ENCODE measurements at places on chromosomes 7 and 10. TPM values are rescaled to one million over a fixed set of nuclear protein-coding genes. Genes with fewer than 3 reads are reported as not detected.

DNA sequence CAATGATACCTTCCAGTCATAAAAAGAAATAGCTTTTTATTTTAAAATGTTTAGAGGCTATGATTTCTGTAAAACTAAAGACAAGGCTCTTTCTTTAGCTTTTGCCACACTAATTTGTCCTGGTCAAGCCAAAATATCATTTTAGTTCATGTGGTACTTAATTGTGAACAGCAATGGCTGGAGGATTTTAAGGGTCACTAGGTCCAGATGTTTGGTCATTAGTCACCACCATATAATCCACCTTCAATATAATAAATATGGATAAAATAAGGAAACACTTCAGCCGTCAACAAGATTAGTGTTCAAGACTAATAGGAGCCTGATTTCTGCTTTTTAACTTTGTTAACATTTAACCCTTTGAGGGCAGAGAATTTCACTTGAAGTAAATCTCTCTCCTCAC lies 50.0 kb upstream of the HGF start:
- no peak for DNase-seq

DNA sequence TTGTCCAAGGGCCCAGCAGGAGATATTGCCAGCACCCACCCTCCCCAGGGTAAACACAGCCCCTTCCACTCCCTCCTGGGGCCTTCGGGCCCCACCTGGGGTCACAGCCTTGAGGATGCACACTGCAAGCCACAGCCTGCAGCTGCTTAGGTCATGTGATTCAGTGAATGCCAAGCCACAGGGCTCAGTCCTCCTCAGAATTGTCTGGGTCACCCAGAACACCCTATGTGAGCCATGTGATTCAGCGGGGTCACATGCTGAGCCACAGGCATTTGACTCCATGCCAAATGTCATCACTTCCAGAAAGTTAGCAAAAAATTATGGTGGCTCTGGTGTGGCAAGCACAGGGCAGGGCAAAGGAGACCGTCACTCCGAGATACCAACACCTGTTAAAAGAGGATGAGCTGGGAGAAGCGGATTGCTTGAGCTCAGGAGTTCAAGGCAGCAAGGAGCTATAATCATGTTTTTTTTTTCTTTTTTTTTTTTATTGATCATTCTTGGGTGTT lies 17.2 kb upstream of the PSAP start:
- no peak for DNase-seq

GRCh38 chr7:84076219-84076618 lies 118.4 kb downstream of the SEMA3A start:
- no peak for DNase-seq

- no peak for DNase-seq
These were observed 2.8 kb downstream of the SERPINE1 start for GRCh38 chr7:101129603-101130117.

Gene ST8SIA6
- 0.42 TPM for total RNA-seq

Gene ADGRA1
- not detected for total RNA-seq

Gene CLCN1
- total RNA-seq: 0.09 TPM

Data from thymus (tissue), 14 donors.